ENCODE measurements at places on chromosomes 2 and 18.

GRCh38 chr2:1741851-1742250 lies 2.5 kb downstream of the PXDN start:
- DNase-seq, result no peak

DNA sequence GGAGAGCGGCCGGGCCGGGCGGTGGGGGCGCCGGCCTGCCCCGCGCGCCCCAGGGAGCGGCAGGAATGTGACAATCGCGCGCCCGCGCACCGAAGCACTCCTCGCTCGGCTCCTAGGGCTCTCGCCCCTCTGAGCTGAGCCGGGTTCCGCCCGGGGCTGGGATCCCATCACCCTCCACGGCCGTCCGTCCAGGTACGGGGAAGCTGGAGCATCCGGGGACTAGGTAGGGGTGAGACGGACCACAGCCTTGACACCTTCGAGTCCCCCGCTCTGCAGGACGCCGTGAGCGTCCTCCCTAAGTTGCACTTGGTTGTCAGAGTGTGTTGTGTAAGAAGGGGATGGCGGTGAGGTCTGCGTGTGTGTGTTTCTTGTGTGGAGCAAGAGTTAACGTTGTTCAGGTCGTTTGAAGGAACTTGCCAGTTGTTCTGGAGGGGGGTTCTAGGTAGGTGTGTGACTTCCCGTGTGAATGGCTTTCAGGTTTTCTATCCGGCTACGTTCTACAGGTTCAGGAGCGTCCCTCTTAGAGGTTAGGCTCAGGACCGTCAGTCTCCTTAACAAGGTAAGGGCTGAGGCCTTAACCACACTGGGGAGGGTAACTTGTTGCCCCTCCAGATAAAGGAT lies 393 bp downstream of the IL1R1 start:
- no peak for DNase-seq

- DNase-seq, result no peak
Observed at GRCh38 chr2:219500135-219500534, 1.4 kb downstream of the GMPPA start.

DNA sequence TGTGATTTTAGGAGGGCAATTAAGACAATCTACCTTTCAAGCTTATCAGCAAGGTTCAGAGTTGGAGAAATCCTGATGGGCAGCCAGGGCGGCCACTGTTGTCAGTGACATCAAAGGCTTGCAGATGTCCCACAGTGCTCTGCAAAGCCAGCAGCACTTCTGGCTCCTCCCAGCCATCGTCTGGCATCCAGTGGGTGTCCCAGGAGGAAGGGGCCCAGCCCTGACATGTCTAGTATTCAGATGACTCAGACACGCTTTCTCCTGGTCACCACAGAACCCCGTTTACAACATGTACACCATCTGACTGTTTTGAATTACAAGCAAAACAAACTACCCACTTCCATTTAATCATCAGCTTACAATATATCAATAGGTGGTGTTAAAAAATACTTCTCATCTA lies 61.4 kb downstream of the CYRIA start:
- no peak for DNase-seq

All from osteocyte (in vitro differentiated cells).